Stimulated activated CD4-positive, alpha-beta T cell treated with anti-CD3 and anti-CD28 coated beads, Interleukin-1b, Interleukin-23, amount 100 ng/mL, for 4 hours (primary cell): ENCODE measurements at places on chromosomes 11 and 22.

DNA sequence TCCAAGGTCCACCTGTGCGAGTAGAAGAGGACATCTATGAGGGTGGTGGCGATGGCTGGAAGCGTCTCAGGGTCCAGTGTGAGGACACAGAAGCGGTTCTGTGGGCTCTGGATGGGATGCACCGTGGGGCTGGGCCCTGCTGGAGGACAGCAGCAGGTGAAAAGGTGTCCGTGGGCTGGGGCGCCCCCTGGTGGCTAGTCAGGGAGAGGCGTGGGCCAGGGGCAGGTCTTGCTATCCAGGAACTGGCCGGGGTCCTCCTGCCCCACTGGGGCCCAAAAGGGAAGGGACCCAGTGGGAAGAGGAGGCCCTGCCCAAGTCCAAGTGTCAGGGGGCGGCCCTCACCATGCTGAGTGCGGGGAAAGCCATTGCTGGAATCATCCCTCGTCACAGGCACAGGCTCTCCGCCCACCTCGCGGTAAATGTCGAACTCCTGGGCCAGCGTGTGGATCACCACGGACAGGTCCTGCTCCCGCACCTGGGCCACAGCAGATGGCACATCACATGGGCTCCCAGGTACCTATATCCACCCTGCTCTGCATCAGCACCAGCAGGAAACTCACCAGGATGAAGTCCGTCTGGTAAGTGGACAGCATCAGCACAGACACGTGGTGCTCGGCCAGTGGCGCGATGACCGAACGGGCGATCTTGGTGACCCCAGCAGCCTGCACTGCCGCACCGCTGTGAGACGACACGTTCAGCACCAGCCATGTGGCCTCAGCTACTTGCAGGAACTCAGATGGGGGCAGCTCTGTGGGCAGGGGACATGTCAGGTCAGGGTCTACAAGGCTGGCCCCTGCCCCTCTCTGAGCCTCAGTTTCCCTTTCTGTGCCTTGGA is 2.3 kb downstream of the CASTOR1 start:
- DNase-seq, result peak; percentile 86

DNA sequence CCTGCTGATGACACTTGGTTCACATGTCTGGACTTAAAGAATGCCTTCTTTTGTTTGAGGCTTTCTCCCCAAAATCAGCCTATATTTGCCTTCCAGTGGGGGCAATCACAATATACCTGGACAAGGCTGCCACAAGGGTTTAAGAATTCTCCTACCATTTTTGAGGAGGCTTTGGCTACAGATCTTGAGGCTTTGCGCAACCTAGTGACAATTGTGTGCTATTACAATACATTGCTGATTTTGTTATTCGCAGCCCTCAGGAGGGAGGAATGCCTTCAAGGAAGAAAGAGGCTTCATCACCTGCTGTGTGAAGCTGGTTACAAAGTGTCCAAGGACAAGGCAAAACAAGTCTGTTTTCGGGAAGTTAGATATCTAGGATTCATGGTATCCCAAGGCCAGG is 50.8 kb upstream of the OR4C15 start:
- DNase-seq, result no peak

- no peak for DNase-seq
Measured at GRCh38 chr22:50564289-50564688, 1.6 kb upstream of the SYCE3 start.

DNA sequence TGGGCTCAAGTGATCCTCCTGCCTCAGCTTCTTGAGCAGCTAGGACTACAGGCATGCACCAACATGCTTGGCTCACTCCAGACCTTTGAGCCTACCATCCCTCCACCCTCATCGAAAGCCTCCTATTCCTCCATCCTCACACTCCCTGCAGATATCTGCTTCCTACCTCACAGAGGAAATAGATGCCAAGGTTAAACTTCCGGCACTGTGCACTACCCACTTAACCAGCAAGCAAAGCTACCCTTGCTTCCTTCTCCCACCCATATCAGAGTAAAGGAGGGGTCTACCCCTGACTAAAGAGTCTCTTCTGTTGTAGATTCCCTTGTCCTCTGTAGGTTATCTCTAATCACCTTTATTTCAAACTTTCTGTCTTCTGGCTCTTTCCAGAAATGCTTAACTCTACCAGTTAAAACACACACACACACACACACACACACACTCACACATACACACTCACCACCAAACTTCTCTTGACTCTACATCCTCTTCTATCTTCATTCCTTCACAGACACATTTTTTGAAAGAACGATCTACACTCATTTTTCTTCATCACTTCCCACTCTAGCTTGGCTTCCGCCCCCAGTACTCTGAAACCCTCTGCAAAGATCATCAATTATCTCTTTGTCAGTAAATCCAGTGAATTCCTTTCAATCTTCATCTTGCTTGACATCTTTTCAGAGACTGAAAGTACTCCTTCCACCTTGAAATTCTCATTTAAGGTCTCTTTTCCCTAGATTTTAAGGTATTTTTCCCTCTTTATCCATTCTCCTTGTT is 10.9 kb upstream of the SIK2 start:
- no peak for DNase-seq

GRCh38 chr11:28105869-28106268 is 2.1 kb downstream of the KIF18A start:
- no peak for DNase-seq

- no peak for DNase-seq
Measured at GRCh38 chr11:62391642-62392425, 27.0 kb upstream of the SCGB1A1 start.

DNA sequence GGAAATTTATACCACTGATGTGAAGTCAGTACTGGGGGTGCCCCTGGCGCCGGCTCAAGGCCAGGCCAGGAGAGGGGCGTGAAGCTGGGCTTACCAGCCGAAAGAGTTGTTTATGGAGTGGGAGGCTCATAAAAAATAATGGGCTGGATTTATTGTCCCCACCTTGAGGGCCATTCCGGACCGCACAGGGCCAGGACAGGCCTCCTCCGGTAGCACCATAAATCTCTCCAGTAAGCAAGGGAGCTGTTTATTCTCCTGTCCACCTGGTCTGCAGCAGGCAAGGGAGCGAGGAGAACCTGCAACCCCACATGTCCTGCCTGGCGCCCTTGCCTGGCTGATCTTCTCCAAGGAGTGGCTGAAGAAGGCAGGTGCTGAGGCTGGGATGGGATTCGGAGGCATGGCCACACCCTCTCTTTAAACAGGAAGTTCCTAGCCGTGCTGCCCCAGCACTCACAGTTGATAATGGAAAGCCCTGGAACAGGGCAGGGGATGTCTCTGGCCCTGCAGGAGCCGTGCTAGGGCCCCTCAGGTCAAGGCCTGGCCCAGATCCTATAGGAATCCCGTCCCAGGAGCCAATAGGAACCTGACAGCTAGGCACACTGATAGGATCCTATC is 65.1 kb downstream of the SCUBE1 start:
- no peak for DNase-seq

DNA sequence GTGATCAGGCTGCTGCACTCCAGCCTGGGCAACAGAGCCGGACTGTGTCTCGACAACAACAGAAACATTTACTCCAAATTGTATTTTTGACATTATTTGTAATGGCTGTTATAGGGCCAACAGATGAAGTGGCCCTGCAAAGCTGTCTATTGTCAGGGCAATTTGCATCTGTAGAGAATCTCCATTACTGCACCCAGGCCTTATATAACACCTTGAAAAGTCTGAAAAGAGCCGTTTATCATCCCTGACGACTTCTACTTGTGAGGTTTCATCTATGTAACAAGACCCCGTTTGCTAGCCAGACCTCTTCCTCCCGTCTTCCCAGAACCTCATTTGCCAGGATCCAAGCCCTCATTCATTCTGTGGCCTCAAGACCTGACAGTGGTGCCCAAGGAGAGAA is 9.1 kb upstream of the CTTN start:
- no peak for DNase-seq

DNA sequence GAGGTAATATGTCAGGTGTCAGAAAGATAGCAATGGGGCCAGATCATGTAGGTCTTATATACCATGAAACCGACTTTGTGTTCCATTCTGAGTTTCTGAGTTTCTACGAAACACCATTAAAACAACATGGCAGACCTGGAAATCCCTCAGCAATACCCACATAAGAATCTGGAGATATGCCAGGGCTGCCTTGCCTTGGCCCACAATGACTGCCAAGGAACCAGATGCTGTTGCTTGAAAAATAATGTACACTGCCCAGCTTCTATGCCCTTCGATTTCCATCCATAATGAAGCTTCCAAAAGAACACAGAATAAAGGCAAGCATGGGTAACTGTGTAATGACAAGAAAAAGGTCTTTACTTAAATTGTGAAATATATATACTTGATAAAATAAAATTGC is 277.4 kb downstream of the SOX6 start:
- DNase-seq, result no peak
